Activated naive CD8-positive, alpha-beta T cell treated with anti-CD3 and anti-CD28 coated beads for 36 hours (primary cell): ENCODE measurements at places on chromosomes 4 and X. TPM values are rescaled to one million over a fixed set of nuclear protein-coding genes. Genes with fewer than 3 reads are reported as not detected.
A peak's percentile ranks its signal among the peaks of the same experiment; 100 is the strongest.

GRCh38 chr4:168631241-168632162, 134.7 kb downstream of the PALLD start:
- peak; percentile 29 for DNase-seq

DNA sequence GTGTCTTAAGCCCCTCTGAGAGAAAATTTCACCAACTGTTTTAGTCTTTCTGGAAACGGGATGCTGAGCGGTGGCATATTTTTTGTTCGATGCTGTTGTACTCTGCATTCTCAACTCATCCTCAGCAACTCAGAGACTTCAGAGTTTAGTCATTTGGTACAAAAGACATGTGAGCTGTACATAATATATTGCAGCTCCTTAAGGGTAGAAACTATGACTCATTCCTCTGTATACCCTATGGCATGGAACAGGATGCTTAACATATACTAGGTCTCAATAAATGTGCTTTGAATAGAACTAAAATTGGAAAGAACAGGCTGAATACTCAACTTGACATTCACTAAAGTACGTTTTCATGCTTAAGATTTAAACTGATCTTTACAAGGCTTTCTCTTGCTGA, 130.5 kb upstream of the SLITRK2 start:
- no peak for DNase-seq

DNA sequence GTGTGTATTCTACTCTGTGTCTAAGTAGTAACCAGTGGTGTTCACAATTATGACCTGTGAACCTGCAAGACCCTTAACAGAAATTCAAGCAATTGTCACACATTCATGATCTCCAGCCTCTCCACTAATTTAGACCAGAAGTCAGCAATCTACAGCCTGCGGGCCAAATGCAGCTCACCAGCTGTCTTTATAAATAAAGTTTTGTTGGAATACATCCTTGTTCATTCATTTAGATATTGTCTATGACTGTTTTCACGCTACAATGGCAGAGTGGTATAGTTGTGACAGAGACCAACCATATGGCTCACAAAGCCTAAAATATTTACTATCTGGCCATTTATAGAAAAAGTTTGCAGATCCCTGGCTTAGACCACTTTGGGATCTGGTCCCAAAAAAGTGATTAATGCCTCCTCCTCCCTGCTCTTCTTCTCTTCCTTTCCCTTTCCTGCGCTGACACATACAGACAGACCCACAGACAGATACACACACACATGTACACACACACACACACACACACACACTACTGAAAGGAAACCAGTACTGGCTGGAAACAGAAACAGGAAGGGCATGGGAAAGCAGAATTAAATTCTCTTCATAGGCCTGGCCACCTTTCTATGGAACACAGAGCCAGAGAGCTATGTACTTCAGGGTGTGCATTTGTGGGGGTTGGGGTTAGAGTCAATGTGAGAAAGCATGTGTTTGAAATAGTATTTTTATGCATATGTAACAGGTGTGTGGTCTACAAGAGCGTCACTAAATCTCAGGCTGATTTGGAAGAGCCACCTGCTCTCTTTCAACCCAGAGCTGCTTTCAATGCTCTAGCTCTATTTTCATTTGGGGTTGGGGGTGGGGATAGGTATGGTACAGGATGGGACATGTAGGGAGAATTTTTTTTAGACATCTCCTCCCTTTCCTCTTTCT, 49.7 kb upstream of the TMEM164 start:
- DNase-seq, result no peak

- no peak for DNase-seq
These were observed 291.5 kb upstream of the GALNTL6 start for GRCh38 chr4:171521726-171522125.

GRCh38 chrX:108312011-108312410, 126.2 kb downstream of the COL4A6 start:
- DNase-seq, result no peak

- DNase-seq, result no peak
These were observed 27.9 kb upstream of the HGFAC start for GRCh38 chr4:3413675-3414420.

DNA sequence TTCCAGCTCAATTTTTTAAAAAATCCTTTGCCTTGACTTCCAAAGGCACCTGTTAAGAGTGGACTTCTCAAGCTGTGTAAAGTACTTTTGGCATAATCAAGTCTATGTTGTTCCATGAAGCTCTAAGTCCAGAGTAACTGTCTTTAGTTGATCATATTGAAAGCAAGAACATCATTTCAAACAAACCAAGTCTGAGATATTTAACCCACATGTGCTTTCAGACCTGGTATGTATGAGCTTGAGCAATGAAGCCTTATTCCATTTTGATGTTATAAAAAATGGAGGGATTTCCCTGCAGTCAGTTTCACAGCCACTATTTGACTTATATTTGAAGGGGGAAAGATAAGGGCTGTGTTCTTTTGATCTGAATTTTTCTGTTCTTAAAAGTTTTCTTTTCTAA, 23.7 kb upstream of the EOLA2 start:
- no peak for DNase-seq

DNA sequence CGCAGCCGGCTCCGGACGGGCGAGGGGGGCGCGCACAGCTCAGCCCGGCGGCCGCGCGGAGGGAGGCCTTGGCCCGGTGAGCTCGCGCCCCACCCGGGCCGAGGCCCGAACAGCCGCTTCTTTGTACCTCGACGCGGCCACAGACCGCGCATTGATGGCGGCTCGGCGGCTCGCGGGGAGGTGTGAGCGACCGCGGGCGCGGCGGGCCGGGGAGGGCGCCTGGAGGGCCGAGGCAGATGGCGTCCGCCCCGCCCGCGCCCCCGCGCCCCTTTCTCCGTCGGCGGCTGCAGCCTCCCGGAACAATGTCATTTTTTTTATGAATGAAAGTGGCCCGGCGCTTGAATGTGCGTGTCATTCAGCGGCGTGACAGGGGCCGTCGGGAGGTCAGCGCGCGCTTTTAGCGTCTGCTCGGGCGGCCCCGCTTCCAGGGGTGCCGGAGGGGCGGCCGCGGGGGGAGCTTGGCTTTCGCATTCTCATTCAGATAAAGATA, 1.8 kb downstream of the FGFR3 start:
- DNase-seq, result no peak

GRCh38 chr4:167713756-167714155, 378.6 kb upstream of the ANXA10 start:
- no peak for DNase-seq

DNA sequence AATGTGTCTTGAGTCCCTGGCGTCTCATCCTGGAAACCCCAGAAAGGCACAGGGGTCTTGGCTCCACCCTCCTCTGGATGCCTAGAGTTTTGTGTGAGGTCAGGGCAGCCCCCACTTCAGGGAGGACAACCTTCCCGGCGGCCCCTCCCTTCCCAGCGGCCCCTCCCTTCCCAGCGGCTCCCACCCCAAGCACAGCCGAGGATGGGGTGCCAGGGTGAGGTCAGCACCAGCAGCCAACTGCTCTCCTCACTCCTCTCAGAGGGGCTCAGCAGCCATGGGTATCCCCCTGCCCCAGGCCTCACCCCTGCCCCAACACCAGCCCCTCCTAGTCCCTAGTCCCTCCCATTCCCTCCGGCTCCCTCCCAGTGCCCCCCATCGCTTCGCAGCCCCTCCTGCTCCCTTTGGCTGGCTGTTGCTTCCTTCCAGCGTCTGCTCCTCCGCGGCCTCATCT, 17.4 kb downstream of the DGKQ start:
- no peak for DNase-seq

GRCh38 chr4:168796362-168797106, 213.5 kb downstream of the CBR4 start:
- DNase-seq, result no peak

HNRNPDL gene
- 430 TPM for total RNA-seq

XAGE1A gene
- total RNA-seq, result not detected

DNA sequence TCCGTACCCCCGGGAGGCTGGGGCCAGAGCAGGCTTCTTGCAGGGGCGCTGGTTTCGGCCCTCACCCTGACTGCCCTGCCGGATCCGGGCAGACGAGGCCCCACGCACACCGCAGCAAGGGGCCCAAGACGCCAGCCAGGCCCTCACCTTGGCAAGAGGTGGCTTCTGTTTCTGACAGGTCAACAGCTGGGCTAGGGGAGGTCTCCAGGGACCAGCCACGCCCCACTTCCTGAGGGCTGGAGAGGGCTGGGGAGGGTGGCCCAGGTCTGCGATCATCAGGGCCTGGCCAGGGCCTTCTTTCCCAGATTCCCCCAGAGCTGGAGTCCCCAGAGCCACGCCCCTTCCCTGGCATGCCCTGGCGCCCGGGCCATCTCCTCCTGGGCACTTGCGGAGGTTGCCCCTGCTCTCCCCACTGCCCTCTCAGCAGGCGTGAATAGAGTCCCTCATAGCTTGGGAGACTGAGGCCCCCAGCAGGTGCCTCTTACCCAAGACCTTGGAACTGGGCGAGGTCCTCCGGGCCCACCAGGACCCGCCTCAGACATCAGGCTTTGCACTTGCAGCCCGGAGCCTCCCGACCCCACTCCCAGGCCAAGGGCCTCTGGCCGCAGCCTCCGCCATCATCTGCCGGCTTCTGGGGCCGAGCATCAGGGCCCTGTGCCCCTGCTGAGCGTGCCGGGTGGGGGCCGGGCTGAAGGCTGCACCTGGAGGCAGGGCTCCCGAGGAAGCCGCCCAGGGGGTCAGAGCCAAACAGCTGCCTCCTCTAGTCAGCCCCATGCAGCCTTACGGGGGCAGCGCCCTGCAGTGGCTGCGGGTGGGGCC, 6.3 kb upstream of the FGFR3 start:
- DNase-seq, result no peak

CLNK gene
- 0.32 TPM for total RNA-seq

DNA sequence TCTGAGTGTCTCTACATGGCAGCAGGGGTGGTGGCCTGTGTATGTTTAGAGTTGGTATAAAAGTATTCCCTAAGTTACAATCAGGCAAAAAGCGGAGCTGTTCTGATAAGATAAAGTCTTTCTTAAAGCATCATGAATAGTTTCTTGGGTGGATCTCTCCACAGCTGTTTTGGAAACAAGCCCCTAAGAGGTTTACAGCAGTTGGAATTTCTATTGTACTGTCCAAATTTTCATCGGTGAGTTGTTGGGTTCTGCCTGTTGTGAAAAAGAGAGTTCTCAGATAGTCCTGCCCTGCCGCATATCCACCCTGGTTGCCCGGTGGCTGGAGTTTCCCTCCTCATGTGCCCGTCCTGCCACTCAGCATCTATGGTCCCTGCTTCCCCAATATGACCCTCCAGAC, 50.1 kb downstream of the C4orf51 start:
- no peak for DNase-seq

- no peak for DNase-seq
These were observed 141.1 kb upstream of the MID1 start for GRCh38 chrX:10761447-10761846.

- DNase-seq, result no peak
These were observed 48.2 kb upstream of the UXT start for GRCh38 chrX:47707031-47707780.

FDCSP gene
- not detected for total RNA-seq

FUNDC1 gene
- total RNA-seq, result 14.8 TPM

GRCh38 chr4:37910091-37910486, 19.2 kb downstream of the TBC1D1 start:
- no peak for DNase-seq

GRCh38 chr4:159401226-159401712, 298.4 kb downstream of the RAPGEF2 start:
- no peak for DNase-seq
